ENCODE measurements at places on chromosomes 5 and 9. TPM values are rescaled to one million over a fixed set of nuclear protein-coding genes. Genes with fewer than 3 reads are reported as not detected.

- DNase-seq = no peak
These were observed 88.2 kb upstream of the BASP1 start for GRCh38 chr5:17129093-17129849.

DNA sequence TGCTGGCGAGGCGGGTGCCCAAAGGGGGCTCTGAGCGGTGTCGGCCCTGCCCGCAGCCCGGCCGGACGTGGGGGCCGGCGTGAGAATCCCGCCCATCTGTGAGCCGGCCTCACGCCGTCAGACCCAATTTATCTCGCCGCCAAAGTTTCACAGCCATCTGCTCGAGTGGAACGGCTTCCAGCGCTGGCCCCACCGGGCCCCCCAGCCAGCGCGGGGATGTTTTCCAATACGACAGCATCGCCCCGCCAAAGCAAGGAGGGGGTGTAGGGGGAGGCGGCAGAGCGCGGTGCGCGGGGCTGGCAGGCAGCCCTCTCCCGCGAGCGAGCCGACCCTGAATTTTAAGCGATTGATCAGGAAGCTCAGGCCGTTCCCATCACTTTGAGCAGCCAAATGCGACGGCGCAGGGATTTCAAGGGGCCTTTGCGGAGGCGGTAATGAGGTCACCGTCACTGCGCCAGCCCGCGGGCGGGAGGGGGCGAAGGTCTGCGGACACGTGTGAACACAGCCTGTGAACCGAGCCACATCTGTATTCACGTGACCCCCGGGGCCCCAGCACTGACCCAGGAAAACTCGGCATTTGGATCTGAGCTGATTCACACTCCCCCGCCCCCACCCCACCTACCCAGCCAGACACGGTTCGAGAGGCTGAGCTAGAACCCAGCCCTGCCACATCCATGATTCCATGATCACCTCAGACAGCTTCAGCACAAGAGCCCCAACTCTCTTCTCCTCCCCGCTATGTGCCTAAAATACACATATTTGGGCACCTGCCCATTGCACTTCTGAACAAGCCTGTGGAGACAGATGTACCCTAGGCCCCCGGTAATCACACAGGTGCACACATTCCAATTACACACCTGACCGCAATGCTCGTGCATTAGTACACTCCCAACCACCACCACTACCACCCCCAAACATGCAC is 47.8 kb upstream of the PSD2 start:
- no peak for DNase-seq

- DNase-seq = no peak
These were observed 243.0 kb downstream of the ICE1 start for GRCh38 chr5:5665225-5666075.

DNA sequence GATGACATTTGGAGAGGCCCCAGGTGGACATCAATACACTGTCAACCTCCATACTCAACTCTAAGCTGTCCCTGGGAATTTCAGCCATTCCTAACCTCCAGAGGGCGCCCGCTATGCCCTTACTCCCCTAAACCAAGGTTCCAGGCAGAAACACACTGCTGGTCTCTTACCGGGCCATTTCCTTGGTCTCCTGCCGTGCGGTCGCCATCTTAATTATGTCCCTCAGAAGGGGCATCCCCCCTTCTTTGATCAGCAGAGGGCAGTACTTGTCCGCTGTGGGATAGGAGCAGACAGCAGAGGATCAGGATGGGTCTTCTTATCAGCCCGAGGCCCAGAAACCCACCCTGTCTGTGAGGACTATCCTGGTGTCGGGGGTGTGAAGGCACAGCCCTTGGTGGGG is 9.3 kb upstream of the ZDHHC12 start:
- peak; percentile 58 for DNase-seq

The RASGEF1C gene
- 3.1 TPM for total RNA-seq

All from prostate gland (tissue), 2 donors.